Metanephros (tissue), 2 donors: ENCODE measurements at places on chromosomes 6 and 20. TPM values are rescaled to one million over a fixed set of nuclear protein-coding genes. Genes with fewer than 3 reads are reported as not detected.

The TRIM15 gene
- total RNA-seq = 0.47 TPM

The HLA-DPA1 gene
- 36.2 TPM for total RNA-seq

The YTHDF1 gene
- total RNA-seq = 29.0 TPM

The MOCS1 gene
- total RNA-seq = 16.2 TPM

The CNR1 gene
- 0.53 TPM for total RNA-seq

The ROMO1 gene
- 237 TPM for total RNA-seq

The RIMS1 gene
- total RNA-seq = 3.2 TPM

The TMX4 gene
- total RNA-seq = 56.8 TPM

The BPI gene
- total RNA-seq = 6.4 TPM

The GPR31 gene
- total RNA-seq = not detected

The CCN5 gene
- not detected for total RNA-seq

The L3MBTL3 gene
- total RNA-seq = 13.1 TPM

The AGPAT4 gene
- 25.9 TPM for total RNA-seq

The GRM1 gene
- total RNA-seq = 0.23 TPM

The PRSS16 gene
- 0.47 TPM for total RNA-seq

The ARG1 gene
- total RNA-seq = 7.5 TPM

The SLC22A1 gene
- 1.3 TPM for total RNA-seq

The PAK5 gene
- 0.06 TPM for total RNA-seq

The RIPPLY2 gene
- total RNA-seq = not detected

The CCDC167 gene
- total RNA-seq = 14.3 TPM

The TRMT11 gene
- total RNA-seq = 29.4 TPM

The ATRN gene
- total RNA-seq = 52.8 TPM

The TNFAIP3 gene
- total RNA-seq = 25.2 TPM

The SYCP2L gene
- 3.7 TPM for total RNA-seq

The PPP1R14C gene
- 17.6 TPM for total RNA-seq

The ADGRG6 gene
- total RNA-seq = 37.0 TPM

The PCMT1 gene
- 58.4 TPM for total RNA-seq

The IRF4 gene
- 2.2 TPM for total RNA-seq

The TFAP2B gene
- total RNA-seq = 4.7 TPM

The IP6K3 gene
- total RNA-seq = 11.6 TPM

The ITPA gene
- 42.7 TPM for total RNA-seq

The GINM1 gene
- 53.2 TPM for total RNA-seq

The FAM209A gene
- not detected for total RNA-seq

The ABHD12 gene
- total RNA-seq = 47.0 TPM

The COL10A1 gene
- 0.82 TPM for total RNA-seq

The CALHM4 gene
- total RNA-seq = not detected

The EHMT2 gene
- 71.4 TPM for total RNA-seq

The CUL7 gene
- 40.5 TPM for total RNA-seq

The TNFRSF21 gene
- 25.0 TPM for total RNA-seq

The POPDC3 gene
- 4.7 TPM for total RNA-seq

The FOXS1 gene
- total RNA-seq = 5.3 TPM

The SEMG1 gene
- total RNA-seq = not detected

The PEX3 gene
- total RNA-seq = 43.0 TPM

The BCAS4 gene
- 4.8 TPM for total RNA-seq

The PSMF1 gene
- 49.5 TPM for total RNA-seq

The EYS gene
- total RNA-seq = 0.99 TPM

The ADGRF1 gene
- total RNA-seq = 33.3 TPM

The COL9A1 gene
- 9.9 TPM for total RNA-seq

The HTR1B gene
- 0.35 TPM for total RNA-seq

The PSMB1 gene
- 140 TPM for total RNA-seq

The CALHM6 gene
- 4.2 TPM for total RNA-seq

The POFUT1 gene
- 40.4 TPM for total RNA-seq
